ENCODE measurements at places on chromosomes 3 and 15.

DNA sequence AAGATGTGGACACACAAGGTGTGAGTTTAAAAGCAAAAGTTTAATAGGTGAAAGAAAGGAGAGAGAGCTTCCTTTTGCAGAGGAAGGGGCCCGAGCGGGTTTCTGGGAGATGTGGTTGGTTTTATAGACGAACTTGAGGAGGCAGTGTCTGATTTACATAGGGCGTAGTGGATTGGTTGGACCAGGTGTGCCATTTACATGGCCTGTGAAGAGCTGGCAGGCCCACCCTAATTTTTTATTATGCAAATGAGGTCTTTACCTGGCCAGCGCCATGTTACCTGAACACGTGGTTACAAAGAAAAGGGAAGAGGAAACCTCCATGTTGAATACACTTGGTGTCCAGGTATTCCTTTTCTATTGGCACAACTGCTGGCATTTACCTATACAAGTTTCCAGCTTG is 42.8 kb upstream of the THSD4 start:
- no peak for DNase-seq

GRCh38 chr15:74040109-74040850 is 42.1 kb downstream of the GOLGA6A start:
- DNase-seq = peak; percentile 96

- DNase-seq = peak; percentile 88
These were observed 40.8 kb downstream of the KAT2B start for GRCh38 chr3:20080956-20081554.

DNA sequence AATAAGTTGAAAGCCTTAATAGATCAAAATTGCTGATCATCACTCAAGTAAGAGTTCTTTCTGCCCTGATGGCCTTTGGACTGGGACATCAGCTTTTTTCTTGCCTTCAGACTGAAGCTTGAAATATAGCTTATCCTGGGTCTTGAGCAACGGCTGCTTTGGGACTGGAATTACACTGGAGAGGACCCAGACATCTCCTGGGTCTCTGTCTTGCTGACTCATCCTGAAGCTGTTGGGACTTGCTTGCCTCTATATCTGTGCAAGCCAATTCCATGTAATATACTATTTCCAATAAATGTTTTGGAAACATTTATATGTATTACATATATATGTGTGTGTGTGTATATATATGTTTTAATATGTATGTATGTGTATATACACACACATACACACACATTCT is 260.2 kb downstream of the PDZRN3 start:
- DNase-seq = no peak

GRCh38 chr3:39784922-39785321 is 24.5 kb upstream of the MYRIP start:
- no peak for DNase-seq

GRCh38 chr3:88003115-88003755 is 55.6 kb downstream of the CGGBP1 start:
- DNase-seq = peak; percentile 53

DNA sequence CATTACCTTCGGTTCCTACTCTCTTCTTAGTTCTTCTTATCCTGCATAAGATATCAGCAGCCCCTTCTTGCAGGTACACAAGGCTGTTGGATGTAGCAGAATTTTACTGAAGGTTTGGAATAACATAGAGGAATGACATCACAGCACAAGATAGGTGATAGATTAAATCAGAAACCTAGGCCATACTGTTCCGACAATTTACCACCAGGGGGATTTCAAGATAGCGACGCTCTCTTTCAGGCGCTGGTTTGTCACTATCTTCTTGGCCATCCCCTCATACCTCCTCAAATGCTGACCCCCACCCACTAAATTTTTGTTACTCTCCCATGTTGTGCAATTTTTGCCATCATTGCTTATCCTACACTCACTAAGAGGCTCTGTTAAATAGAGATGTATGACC is 3.5 kb downstream of the SIDT1 start:
- DNase-seq = no peak

GRCh38 chr15:31328969-31329639 is 2.5 kb downstream of the KLF13 start:
- DNase-seq = no peak

GRCh38 chr15:99169769-99170311 is 65.0 kb downstream of the SYNM start:
- DNase-seq = peak; percentile 39

- DNase-seq = no peak
These were observed 18.6 kb upstream of the ST8SIA2 start for GRCh38 chr15:92375057-92375456.

DNA sequence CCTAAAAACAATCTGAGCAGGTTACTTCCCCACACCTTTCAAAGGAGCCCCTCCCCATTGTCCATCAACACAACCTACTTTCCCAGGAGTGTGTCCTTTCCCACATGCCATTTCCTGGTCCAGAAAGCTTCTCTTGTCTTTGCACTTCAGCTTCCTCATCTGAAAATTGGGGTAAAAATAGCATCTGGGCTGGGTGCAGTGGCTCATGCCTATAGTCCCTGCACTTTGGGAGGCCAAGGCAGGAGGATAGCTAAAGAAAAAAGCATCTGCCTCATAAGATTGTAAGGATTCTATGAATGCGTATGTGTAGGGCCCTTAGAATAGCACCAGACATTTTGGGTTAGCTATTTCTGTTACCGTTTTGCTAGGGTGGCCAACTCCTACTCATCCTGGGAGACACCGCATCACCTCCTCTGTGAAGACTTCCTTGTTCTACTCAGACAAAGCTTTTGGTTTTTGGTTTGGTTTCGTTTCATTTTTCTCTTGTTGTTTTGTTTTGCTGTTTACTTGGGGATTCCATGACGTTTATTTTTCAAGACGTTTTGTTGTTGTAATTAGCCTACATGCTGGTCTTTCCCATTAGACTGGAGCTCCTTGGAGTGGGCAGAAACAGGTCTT is 224.4 kb upstream of the TLE3 start:
- no peak for DNase-seq

DNA sequence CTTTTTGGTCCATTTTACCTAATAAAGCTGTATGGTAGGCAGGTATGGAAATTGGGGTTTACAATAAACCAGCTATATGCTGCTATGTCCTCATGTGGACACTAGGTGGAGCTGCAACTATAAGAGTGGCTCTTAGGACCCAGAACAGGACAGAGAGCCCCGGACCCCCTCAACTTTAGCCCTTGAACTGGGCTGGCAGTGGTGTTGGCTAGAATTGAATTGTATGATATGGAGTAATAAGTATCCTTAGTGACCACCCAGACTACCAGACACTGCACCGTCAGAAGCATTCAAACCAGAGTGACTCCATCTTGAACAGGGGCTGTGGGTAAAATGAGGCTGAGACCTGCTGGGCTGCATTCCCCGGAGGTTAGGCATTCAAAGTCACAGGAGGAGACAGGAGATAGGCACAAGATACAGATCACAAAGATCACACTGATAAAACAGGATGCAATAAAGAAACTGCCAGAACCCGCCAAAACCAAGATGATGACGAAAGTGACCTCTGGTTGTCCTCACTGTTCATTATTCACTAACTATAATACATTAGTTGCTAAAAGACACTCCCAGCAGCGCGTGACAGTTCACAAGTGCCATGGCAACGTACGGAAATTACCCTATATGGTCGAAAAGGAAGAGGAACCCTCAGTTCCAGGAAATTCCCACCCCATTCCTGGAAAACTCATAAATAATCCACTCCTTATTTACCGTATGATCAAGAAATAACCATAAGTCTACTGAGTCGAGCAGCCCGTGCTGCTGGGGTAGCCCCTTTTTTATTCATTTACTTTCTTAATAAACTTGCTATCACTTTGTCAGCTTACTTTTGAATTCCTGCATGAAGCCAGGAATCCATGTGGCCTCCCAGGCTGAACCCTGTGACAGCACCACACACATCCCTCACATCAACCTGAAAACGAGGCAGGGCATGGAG is 68.7 kb upstream of the BLM start:
- peak; percentile 88 for DNase-seq

GRCh38 chr15:86236356-86237110 is 156.9 kb downstream of the AGBL1 start:
- no peak for DNase-seq

- DNase-seq = no peak
These were observed 132.7 kb upstream of the TPRG1 start for GRCh38 chr3:189038773-189039745.

DNA sequence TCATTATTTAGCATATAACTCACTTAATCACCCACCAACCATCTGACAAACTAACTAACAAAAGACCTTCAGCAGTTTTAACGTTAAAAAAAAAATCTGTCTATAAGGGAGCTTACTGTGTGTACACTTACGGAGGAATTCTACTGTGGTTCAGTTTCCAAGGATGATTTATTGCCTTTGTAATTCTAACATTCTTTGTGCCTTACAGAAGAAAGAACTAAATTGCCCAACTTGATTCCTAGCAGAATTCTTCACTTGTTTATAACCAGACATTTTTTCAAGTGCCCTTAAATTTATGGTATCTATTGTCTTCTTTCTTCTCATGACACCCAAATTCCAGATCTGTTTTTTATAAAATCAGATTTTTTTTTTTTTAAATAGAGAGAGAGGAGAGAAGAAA is 119.7 kb upstream of the IGSF10 start:
- DNase-seq = peak; percentile 53

DNA sequence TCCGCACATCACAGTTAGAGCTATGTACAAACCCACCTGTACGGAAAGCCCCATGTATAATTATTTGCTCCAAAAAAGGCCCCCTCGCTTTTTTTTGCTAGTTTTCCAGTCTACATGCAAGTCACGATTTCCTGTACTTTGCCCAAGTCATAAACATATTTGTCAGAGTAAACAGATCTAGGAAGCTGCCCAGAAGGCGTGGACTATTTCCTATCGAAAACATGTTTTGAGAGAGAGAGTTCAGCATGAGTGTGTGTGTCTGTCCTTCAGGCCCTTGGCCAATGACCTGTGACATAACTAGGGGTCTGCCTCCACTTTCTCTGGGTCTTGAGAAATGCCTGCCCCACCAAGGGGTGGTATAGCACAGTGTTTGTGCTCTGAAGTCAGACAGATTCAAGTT is 72.7 kb upstream of the HACD2 start:
- DNase-seq = no peak

- DNase-seq = no peak
These were observed 326.5 kb upstream of the GBE1 start for GRCh38 chr3:82087958-82088357.

DNA sequence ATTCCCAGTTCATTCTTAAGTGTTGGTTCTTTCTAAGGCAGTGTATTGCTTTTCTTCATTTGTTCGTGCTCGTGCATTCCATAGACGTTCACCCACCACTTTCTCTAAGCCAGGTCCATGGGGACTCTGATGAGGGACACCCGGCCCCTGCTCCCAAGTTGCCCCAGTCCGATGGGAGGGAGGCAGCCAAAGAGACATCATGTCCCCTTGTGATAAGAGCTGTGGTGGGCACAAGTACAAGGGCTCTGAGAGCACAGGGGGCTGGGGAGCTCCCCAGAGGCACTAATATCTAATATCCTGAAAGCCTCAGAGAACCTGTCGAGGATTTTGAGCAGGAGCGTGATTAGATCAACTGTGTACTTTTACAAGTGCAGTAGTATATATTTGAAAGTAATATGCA is 6.3 kb downstream of the SPSB4 start:
- no peak for DNase-seq

DNA sequence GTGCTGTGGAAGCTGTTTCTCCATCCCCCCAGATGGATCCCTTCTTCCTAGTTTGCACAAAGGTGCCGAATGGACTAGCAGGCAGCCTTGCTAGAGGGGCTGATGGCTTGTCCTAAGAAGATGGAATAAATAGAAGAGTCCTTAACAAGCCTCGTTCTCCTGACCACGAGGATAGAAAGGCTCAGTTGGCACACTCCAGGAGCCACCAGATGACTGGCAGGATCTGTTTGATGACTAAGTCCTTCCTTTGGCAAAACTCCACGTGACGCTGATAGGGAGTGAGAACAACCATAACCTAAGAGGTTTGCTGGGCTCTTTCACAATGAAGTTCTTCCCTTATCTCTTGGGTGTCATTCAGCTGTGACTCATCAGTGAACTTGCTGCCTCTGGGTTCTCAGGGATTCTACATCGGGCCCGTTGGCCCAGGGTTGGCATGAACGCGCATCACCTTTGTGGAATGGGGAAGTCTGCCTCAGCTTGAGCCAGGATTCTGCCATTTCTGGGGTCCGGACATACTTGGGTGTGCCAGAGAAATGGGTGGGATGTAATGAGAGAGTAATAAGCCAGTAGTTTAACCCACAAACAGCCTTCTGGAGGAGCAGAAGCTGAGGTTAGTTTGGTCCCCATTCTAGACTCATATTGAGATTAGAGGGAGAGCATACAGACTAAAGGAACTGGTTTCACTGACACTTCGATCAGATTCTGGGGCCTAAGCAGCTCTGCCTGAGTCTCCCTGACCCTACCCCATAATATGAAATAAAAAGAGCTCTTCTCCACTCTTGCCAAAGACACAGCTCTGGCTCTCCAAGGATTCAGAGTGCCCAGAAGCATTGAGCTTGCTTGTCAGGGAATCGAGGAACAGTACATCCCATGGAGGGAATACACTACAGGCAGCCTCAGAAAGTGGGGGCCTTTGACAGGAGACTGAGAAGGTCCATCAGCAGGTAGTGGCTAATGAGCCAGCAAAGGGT is 2.0 kb upstream of the MELTF start:
- DNase-seq = peak; percentile 68

- no peak for DNase-seq
These were observed 662 bp downstream of the UBL7 start for GRCh38 chr15:74460298-74460697.

GRCh38 chr3:190096345-190096744 is 24.4 kb downstream of the P3H2 start:
- no peak for DNase-seq

- DNase-seq = peak; percentile 45
These were observed 104.7 kb downstream of the UACA start for GRCh38 chr15:70658641-70659040.

DNA sequence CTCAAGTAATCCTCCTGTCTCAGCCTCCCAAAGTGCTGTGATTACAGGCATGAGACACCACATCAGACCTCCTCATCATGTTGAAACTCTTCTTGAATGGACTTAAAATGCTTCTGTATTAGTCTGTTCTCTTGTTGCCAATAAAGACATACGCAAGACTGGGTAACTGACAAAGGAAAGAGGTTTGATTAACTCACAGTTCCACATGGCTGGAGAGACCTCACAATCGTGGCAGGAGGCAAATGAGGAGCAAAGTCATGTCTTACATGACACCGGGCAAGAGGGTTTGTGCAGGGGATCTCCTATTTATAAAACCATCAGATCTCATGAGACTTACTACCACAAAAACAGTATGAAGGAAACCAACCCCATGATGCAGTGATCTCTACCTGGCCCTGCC is 113.5 kb downstream of the CNTN4 start:
- no peak for DNase-seq

Measured in muscle of leg (tissue), 16 donors.